T-helper 2 cell treated with Interferon-gamma antibody and Interleukin-4, amounts not matched to agents 5 μg/mL and 100 μg/mL, for 36 hours (primary cell): ENCODE measurements at places on chromosomes 2 and 18.
A peak's percentile ranks its signal among the peaks of the same experiment; 100 is the strongest.

DNA sequence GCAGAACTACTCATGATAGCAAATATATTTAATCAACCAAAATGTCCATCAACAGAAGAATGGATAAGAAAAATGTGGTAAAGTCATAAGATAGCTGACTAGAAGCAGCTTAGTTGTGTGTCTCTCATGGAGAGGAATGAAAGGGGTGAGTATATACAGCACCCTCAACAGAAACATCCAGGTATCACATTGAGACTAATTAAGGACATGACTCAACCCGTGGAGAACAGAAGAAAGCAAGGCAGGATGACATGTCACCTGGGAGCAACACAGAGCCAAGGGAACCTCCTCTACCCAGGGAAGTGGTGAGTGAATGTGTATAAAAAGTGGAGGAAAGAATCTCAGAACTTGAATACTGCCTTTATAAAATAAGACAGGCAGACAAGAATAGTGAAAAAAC, 1695.0 kb upstream of the CELF4 start:
- H3K36me3 ChIP-seq, result no peaks in the 10 kb centered on the region
- H3K4me3 ChIP-seq, result no peak overlapping the region
- no peaks in the 10 kb centered on the region for H3K4me1 ChIP-seq
- no peak overlapping the region for H3K27ac ChIP-seq
- DNase-seq, result no peak

DNA sequence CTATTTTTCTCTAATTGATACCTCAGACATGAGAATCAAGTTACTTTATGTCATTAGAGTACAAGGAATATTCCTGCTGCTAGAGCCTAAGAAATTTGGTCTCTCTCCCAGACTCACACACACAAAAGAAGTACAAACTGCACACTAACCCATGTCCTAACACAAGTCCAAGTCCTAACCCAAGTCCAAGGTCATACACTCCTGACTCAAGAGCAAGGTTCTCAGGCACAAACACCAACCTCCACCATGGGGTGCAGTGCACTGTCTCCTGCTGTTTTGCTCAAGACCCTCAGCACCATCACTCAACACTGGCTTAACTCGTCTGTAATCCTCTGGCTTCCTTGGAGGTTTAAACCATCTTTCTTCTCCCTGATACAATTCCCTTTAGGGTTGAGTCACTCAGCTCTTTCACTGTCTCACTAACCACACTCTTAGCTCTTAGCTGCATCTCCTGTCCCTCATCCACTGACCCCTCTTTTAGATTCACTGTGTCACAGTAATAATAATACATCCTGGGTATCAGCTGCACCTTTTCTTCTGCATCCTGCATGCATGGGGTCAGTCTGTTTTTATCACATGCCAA, 129.8 kb downstream of the BCL2L11 start:
- H3K4me3 ChIP-seq, result no peak overlapping the region
- peaks cover 3% of the 10 kb centered on the region for H3K4me1 ChIP-seq
- H3K27ac ChIP-seq, result no peak overlapping the region

GRCh38 chr2:171345971-171346722, 87.6 kb downstream of the METTL8 start:
- H3K4me1 ChIP-seq, result peaks cover 21% of the 10 kb centered on the region
- H3K27me3 ChIP-seq, result no peaks in the 10 kb centered on the region
- H3K27ac ChIP-seq, result no peak overlapping the region
- H3K4me3 ChIP-seq, result no peak overlapping the region
- no peaks in the 10 kb centered on the region for H3K36me3 ChIP-seq

GRCh38 chr2:241228081-241228859, 39.8 kb downstream of the ANO7 start:
- H3K27me3 ChIP-seq, result no peaks in the 10 kb centered on the region
- no peak overlapping the region for H3K27ac ChIP-seq
- DNase-seq, result no peak
- peaks cover 43% of the 10 kb centered on the region for H3K36me3 ChIP-seq
- no peak overlapping the region for H3K4me3 ChIP-seq
- H3K4me1 ChIP-seq, result peaks cover 2% of the 10 kb centered on the region

DNA sequence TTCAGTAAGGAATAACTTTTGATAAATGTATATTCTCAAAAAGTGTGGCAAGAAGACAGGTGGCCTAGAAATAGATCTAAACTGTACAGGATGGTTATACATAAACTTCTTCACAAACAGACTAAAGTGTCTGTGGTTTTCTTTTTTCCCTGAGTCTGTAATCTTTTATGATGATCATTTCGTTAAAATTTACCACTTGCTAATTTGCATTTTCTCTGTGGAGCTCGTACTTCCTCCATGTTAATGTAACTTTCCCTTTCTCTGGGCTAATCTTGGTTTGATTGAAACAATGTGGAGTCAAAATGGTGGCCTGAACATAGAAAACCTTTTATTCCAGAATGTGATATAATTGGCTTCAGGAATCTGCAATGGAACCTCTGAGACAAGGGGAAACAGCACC, 166.2 kb downstream of the FTCDNL1 start:
- H3K4me1 ChIP-seq, result peaks cover 11% of the 10 kb centered on the region
- no peak overlapping the region for H3K27ac ChIP-seq
- peaks cover 13% of the 10 kb centered on the region for H3K27me3 ChIP-seq
- DNase-seq, result no peak
- H3K36me3 ChIP-seq, result no peaks in the 10 kb centered on the region

- no peaks in the 10 kb centered on the region for H3K27me3 ChIP-seq
- no peak overlapping the region for H3K4me3 ChIP-seq
- no peaks in the 10 kb centered on the region for H3K36me3 ChIP-seq
- no peaks in the 10 kb centered on the region for H3K4me1 ChIP-seq
- no peak for DNase-seq
- H3K27ac ChIP-seq, result no peak overlapping the region
Measured at GRCh38 chr18:73826098-73826497, 321.5 kb downstream of the FBXO15 start.

- DNase-seq, result no peak
- no peaks in the 10 kb centered on the region for H3K27me3 ChIP-seq
- H3K4me3 ChIP-seq, result no peak overlapping the region
- no peaks in the 10 kb centered on the region for H3K36me3 ChIP-seq
Measured at GRCh38 chr2:9315280-9315847, 108.0 kb downstream of the ITGB1BP1 start.

DNA sequence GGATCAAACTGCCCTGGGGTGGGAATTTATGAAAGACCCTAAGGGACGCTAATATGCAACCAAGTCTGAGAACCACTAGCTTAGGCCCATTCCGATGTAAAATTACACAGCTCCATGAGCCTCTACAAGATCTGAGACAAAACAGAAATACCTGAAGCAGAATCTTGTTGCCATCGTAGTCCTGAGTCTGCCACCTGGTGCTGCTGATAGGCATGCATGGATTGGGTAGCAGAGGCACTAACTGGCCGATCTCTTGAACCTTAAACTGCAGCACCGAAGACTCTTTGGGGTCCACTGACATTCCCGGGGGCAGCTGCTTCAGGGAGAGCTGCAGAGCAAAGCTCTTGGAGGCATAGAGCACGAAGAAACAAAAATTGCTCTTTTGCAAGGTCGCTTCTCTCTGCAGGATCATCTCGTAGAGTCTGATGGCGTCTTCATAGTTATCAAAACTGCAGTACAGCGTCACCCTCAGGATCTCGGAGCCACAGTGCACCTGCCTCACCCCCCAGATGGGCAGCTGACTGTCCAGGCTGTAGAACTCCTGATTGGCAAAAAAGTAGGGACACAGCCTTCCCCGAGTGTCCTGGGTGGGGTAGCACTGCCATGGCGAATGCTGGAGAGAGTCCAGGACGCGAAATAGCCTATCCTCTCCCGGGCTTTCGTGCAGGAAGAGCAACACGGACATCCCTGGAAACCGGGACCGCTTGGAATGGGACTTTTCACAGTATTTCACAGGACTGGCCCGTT, 848 bp downstream of the FAM124B start:
- H3K4me3 ChIP-seq, result peak overlapping the region; percentile 87
- DNase-seq, result no peak
- no peaks in the 10 kb centered on the region for H3K27me3 ChIP-seq
- H3K4me1 ChIP-seq, result peaks cover 23% of the 10 kb centered on the region

DNA sequence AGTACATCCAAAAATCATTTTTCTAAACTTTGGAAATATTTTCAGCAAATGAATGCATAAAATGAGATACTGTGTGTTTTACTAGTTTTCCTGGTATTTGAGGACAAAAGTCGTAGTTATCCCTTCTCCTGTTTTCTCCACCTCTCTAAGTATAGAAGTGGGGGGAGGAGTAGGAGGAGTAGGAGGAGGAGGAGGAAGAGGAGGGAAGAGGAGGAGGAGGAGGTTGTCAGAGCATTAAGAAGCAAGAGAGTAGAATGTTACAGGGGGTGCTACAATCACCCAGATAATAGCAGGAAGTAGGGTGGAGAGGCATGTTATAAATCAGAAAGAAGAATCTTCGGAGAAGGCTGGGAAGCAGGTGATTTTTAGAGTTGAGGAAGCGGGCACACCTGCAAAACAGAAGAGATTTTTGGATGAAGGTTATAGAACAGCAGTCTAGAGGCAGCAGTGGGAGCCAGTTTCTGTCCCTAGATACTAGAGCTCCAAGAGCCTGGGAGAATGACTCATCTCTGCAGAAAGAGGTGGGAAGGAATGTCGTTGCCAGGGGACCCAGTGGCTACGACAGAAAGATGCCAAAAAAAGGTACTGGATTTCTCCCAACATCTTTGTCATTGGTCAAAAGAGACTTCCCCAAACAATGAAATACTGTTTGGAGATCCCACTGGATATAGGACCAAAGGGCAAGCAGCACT, 44.2 kb upstream of the AQP4 start:
- no peak overlapping the region for H3K4me3 ChIP-seq
- no peak overlapping the region for H3K27ac ChIP-seq
- no peaks in the 10 kb centered on the region for H3K36me3 ChIP-seq

DNA sequence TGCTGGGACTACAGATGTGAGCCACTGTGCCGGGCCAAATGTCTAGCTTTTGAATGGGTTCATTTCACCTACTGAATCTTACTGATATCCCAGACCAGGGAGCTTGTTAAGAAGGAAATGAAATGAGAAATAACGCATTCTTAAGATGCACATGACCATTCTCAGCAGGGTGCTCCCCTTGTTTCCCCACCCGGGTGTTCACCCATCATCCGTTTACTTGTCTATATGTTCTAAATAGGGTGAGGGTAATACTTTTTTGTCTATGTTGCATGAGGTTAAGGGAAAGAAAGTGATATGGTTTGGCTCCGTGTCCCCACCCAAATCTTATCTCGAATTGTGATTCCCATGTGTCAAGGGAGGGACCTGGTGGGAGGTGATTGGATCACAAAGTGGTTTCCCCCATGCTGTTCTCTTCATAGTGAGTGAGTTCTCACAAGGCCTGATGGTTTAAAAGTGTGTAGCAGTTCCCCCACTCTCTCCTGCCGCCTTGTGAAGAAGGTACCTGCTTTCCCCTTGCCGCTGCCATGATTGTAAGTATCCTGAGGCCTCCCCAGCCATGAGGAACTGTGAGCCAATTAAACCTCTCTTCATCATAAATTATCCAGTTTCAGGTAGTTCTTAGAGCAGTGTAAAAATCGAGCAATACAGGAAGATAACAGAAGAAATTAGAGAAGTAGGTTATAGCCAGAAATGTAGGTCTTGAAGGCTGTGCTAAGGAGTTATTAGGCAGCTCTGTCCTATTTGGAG, 129.1 kb downstream of the DDX1 start:
- H3K4me3 ChIP-seq, result no peak overlapping the region
- no peak for DNase-seq
- no peaks in the 10 kb centered on the region for H3K36me3 ChIP-seq
- H3K27ac ChIP-seq, result no peak overlapping the region
- H3K4me1 ChIP-seq, result no peaks in the 10 kb centered on the region

DNA sequence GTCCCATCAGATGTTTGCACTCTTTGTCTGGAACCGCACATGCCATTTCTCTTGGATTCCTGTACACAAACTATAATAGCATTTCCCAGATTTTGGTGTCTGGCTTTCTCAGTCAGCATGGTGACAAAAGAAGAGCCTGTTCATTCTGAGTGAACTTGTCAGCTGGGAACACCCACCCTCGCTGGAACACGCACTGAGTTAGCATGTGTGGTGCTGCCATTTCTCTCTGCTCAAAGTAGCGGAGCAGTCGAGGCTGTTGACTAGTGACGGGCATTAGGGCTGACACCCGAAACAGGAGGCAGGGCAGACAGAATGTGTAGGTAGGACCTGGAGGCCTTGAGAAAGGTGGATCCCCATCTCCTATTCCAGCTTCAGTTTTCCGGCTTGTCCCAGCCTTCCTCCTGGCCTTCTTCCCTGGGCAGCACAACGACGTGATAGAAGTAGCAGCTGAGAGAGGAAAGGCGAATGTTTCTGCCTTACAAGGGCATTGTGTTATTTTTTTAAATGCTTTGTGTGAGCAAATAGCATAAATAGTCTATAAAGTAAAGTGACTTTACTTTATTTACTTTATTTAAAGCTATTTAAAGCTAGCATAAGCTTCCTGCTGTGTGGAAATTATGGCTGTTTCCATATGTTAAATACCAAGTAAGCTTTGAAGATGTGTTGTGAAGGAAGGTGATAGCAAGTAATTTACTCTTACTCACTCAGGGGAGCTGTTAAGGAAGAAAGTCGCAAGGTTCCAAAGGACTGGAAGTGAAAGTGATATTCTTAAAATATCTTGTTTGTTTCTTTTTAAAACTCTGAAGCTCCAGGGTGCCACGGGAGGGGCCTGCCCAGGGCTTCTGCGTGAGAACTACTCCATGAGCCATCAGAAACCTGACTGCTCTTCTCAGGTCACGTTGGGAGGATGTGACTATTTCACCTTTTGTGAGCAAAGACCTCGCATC, 272.6 kb downstream of the NEDD4L start:
- H3K36me3 ChIP-seq, result no peaks in the 10 kb centered on the region
- no peak overlapping the region for H3K4me3 ChIP-seq
- H3K4me1 ChIP-seq, result peaks cover 2% of the 10 kb centered on the region
- H3K27ac ChIP-seq, result no peak overlapping the region

DNA sequence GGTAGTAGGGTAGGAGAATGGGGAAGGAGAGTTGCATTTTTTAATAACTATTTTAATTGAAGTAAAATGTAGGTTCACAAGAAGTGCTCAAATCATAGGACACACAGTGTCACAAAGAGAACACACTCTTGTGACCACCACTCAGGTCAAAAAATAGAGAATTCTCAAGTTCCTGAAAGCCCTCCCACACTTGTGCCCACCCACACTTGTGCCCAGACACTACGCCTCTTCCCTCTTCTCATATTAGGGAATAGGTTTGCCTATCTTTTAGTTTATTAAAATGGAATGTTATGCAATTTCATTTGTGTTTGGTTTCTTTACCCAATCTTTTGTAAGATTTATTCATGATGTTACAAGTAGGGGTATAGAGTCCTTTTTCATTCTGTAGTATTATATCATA, 67.2 kb downstream of the UGGT1 start:
- H3K36me3 ChIP-seq, result peaks cover 49% of the 10 kb centered on the region
- no peak for DNase-seq
- H3K4me3 ChIP-seq, result no peak overlapping the region
- no peak overlapping the region for H3K27ac ChIP-seq
- H3K4me1 ChIP-seq, result peaks cover 3% of the 10 kb centered on the region

DNA sequence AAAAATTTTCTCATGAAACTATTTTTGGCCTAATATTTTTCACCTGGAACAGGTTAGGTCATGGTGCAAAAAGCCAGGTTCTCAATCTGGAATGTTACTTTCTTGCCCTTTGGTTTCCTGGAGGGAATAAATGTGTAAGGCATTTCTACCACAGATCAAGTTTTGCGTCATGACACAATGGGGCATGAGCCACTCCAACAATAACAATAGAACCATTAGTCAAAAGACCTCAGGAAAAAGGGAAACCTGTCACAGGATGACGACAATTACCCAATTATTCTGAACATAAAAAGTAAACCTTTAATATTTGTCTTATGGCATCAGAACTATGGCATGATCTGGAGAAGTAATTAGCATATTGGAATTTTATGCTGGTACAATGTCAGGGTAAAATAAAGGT, 88.2 kb upstream of the HNRNPA3 start:
- peaks cover 34% of the 10 kb centered on the region for H3K27me3 ChIP-seq
- no peak overlapping the region for H3K27ac ChIP-seq
- H3K4me1 ChIP-seq, result no peaks in the 10 kb centered on the region
- no peak overlapping the region for H3K4me3 ChIP-seq
